Sigmoid colon (tissue), 7 donors: ENCODE measurements at places on chromosomes 6 and 20. TPM values are rescaled to one million over a fixed set of nuclear protein-coding genes. Genes with fewer than 3 reads are reported as not detected.

MCM3 gene
- 16.6 TPM for polyA plus RNA-seq

TCF21 gene
- polyA plus RNA-seq: 10.8 TPM

RIPPLY2 gene
- not detected for polyA plus RNA-seq

CCN5 gene
- polyA plus RNA-seq: 1.0 TPM

MCHR2 gene
- not detected for polyA plus RNA-seq

ARMC2 gene
- 1.4 TPM for polyA plus RNA-seq

SLC35F1 gene
- polyA plus RNA-seq: under 0.01 TPM

KIZ gene
- 9.4 TPM for polyA plus RNA-seq

ADGRF5 gene
- 1.2 TPM for polyA plus RNA-seq

OPN5 gene
- polyA plus RNA-seq: not detected

- no peak for DNase-seq
Measured at GRCh38 chr20:23928788-23929187, 49.2 kb upstream of the CST5 start.

GRCh38 chr20:59121714-59122565 is 41.7 kb upstream of the ZNF831 start:
- DNase-seq: no peak

GRCh38 chr20:38934530-38934929 is 8.3 kb downstream of the FAM83D start:
- no peak for DNase-seq

DNA sequence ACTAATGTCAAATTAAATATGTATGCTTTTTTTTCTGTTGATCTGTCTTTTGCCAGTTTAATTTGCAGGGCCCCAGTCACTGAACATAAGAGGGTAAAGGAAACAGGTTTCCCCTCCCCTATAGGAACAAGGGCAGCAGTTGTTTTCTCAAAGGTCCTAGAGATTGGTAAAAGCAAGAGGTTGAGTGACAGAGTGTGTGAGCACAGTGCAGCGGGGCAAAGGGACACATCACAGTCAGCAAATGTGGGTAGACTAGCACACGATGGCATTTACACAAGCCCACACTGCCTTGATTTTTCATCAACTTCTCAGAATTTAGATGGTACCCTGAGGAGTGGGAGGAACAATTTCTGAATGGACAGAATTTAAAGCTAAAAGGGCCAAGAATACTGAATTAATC is 138.7 kb upstream of the MYLIP start:
- no peak for DNase-seq

GRCh38 chr20:58713801-58714339 is 21.3 kb downstream of the NPEPL1 start:
- DNase-seq: peak; percentile 63

GRCh38 chr6:71294121-71294523 is 5.5 kb downstream of the OGFRL1 start:
- no peak for DNase-seq

DNA sequence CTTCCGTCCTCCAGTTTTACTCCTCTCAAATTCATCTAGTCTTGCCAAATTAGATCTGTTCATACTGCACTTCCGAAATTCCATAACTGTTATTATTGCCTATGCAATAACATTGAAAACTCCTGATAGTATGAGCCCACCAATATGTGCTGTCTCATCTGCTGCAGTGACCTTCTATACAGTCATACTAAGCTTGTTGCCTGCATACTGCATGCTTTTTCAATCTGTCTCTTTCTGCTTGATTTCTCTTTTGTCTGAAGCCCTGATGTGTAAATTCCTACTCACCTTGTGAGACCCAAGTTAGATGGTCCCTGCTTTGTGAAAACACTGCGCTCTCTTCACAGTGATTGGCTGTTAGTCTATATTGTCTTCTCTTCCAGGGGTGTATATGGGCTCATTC is 1.1 kb downstream of the TBP start:
- DNase-seq: no peak

- DNase-seq: no peak
Measured at GRCh38 chr20:20695250-20695816, 17.1 kb downstream of the RALGAPA2 start.

GRCh38 chr6:41092421-41093140 is 19.8 kb downstream of the NFYA start:
- no peak for DNase-seq

GRCh38 chr6:123716506-123716905 is 79.8 kb upstream of the TRDN start:
- DNase-seq: no peak

- no peak for DNase-seq
Measured at GRCh38 chr6:139145661-139146060, 10.8 kb downstream of the HECA start.

DNA sequence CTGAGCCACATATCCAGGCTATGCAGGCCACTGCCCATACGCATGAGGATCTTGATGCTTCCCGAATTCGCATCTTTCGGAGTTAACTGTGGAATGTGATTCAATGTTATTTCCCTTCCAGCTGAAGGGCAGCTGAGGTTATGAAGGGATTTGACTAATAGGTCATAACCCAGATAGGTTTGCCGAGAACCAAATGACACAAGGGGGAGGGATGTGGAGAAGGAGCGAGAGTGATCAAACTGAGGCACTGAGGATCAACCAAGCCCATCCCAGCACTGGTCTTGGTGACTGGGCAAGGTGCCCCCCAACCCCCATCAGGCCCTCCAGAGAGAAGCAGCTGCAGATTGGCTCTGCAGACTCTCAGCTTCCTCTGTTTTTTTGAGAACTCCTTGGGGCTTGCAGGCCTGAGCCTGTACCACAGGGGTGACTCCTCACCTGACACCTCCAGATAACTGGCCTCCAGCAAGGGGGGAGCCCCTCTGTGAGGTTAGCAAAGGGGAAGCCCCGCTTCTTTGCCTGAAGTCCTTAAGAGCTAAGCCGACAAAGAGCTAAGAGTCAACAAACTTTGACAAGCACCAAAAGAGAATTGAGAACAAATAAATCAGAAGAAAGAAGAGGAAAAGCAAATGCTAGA is 185.9 kb downstream of the PDE7B start:
- DNase-seq: no peak

DNA sequence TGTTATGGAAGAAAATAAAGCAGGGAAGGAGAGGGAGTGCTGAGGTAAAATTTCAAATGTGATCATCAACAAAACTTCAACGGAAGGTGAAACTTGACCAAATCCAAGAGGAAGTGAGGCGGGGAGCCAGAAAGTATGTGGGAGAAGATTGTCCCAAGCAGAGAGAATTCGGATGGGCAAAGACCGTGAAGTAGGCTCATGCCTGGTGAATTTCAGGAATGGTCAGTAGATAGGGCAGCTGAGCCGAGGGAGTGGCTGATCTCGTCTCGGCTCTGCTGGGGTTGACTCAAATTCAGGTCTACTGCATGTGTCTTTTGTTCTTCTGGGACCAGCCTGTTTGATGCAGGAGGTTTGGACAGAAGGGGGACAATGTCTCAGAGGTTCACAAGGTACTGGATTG is 7.0 kb upstream of the CSNK2A1 start:
- no peak for DNase-seq

- DNase-seq: no peak
Measured at GRCh38 chr6:139776041-139776440, 401.6 kb upstream of the CITED2 start.

GRCh38 chr6:6557886-6558285 is 30.6 kb upstream of the LY86 start:
- no peak for DNase-seq

DNA sequence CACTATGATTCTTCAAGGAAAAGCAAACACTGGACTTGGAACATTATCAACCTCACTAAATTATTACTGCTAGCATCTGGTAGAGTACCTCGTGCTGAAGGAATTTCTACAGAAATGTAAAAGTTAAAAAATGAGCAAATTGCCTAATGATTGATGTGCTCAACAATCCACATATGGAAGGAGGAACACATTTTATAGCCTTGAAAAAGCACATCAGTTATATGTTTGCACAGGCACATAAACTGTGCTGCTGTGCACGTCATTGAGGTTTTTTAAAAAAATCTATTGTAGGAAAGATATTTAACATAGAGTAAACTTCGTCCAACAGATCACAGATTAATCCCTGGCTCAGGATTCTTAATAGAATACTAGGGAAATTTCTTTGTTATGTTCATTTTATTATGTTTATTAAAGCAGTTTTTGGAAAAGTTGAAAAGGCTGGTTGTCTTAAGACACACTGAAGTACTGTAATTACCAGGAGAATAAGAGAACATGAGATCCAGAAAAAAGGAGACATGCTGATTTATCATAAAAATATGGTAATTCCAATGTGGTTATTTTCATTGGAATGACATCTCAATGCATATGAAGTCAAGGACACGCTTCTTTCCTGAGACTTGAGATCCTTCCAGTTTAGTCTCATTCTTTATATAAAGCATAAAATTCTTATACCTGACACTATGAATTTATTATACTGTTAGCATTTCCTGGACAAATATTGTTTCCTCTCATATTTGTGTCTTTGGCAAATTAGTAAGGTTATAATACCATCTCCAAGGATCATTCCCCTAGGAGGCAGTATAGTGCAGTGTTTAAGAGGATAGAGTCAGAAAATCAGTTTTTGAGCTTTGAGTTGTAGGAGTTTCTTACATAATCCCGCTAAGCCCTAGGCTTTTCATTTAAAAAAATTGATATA is 511.1 kb downstream of the TENT5A start:
- no peak for DNase-seq

GRCh38 chr20:13941031-13941430 is 49.4 kb downstream of the SEL1L2 start:
- DNase-seq: no peak

GRCh38 chr6:158468666-158469065 is 91.2 kb upstream of the TMEM181 start:
- DNase-seq: no peak

DNA sequence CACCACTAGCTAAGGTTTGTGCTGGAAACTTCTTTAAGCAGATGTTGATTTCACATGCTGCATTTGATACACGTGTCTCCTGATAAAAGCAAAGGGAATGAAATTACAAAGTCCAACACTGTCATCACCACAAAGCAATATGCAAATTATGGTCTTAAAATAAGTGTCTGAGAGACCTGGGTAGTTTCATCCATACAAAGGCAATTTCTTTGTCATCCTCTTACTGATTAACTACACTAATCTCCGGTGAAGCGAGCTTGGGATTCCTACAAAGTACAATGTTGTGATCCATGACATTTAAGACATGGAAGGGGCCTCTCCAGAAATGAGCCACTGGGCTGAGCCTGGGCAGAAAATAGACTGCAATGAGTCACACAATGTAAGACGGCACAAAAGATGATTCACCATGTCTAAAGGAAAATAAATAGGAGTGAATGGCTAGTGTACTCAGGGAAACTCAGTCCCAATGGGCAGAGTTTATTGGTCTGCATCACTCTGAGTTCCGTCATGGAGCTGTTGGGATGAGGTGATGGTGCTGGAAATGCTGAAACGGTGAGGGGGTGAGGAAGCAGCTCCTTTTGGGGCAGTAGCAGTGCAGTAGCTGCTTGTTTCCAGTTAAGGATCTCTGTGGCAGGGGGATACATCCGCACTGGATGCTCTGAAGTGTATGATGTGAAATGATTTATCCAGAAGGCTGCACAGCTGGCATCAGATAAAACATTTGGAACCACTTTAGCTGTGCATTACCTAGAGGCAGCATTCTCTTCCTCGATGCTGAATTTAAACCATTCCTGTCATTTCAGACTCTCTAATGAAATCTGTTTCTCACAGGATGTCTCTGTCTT is 103.3 kb downstream of the IBTK start:
- DNase-seq: no peak

GRCh38 chr6:153956808-153957207 is 82.2 kb upstream of the OPRM1 start:
- no peak for DNase-seq

- no peak for DNase-seq
Measured at GRCh38 chr20:63562461-63563224, 8.7 kb downstream of the FNDC11 start.

DNA sequence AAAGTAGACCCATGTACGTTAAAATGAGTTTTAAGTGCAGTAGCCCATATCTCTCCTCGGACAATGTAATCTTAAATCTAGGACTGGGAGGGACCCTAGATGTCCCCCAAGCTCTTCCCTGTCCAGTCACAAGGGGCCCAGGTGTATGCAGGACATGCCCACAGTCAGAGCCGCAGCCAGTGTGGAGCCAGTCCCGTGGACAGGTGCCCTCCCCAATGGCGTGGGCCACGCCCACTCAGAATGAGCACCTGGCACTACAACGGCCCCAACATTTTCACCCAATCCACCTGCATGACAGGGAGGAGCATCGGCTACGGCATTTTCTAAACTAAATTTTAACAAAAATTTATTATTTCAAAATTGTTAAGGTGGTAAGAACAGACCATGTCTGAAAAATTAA is 53.2 kb downstream of the WDR27 start:
- peak; percentile 32 for DNase-seq

GRCh38 chr6:74941424-74941823 is 264.4 kb downstream of the COL12A1 start:
- DNase-seq: no peak

DNA sequence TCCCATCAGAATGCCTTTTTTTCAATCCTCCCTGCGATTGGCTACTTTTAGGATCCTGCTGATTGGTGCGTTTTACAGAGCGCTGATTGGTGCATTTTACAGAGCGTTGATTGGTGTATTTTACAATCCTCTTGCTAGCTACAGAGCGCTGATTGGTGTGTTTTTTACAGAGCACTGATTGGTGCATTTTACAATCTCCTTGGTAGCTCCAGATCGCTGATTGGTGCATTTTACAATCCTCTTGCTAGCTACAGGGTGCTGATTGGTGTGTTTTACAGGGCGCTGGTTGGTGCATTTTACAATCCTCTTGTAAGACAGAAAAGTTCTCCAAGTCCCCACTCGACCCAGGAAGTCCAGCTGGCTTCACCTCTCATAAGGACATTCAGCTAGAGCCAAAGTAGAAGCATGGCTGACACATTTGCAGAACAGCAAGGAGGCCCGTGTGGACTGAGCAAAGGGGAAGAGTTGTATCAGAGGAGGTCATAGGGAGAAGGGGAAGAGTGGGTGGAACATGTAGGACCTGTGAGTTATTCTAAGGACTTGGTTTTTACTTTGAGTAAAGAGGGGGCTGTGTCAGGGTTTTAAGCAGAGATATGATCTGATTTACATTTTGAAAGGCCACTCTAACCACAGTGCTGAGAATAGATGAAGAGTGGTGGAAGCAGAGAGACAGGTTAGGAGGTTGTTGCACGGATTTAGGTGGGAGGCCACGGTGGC is 2.6 kb downstream of the ALDH5A1 start:
- DNase-seq: no peak

DNA sequence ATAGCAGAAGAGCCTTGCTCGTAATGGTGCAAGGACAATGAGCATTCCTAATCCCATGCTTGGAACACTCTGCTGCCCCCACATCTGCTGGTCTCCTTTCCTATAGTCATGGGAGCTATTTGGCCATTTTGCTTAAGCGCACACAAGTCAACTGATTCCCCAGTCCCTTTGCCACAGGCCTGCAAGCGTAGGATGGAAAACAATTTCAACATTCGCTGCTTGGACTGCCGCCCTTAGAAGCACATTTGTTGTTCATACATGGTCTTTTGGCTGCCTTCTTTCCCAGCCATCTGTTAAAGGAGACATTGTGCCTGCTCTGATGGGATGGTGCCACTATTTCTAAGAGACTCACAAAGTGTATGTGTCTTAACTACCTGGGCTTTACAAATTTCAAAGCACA is 96.9 kb downstream of the RFX6 start:
- no peak for DNase-seq

- no peak for DNase-seq
Measured at GRCh38 chr6:99270030-99270429, 79.4 kb downstream of the FAXC start.

GRCh38 chr6:29183594-29183993 is 12.9 kb downstream of the OR2J2 start:
- no peak for DNase-seq
